Naive thymus-derived CD8-positive, alpha-beta T cell (primary cell): ENCODE measurements at places on chromosomes 4 and X.

GRCh38 chr4:113368056-113368455 is 318.6 kb downstream of the ANK2 start:
- no peak overlapping the region for H3K4me3 ChIP-seq
- H3K4me1 ChIP-seq = no peaks in the 10 kb centered on the region
- H3K27me3 ChIP-seq = peaks cover 9% of the 10 kb centered on the region

DNA sequence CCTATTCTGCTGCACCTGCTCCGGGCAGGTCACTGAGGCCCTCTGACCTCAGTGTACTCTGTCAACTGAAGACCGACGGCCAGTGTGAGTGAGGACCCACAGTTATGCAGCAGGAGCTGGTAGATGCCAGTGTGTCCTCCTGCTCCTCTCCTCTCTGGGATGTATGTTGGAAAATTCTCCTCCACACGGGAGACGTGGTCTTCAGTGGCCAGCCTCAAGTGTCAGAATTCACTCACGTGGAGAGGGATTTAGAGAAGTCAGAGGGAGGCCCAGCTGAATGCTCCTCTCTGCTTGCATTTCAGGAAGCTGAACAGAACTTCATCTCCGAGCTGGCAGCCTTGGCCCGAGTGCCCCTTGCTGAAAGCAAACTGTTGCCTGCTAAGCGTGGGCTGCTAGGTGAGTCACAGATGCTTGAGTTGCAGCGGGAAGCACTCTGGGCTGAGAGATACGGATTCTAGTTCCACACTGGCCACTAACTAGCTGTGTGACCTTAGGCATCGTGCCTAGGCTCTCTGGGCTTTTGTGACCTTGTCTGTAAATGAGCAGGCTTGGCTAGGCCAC is 83.6 kb downstream of the CRMP1 start:
- no peaks in the 10 kb centered on the region for H3K36me3 ChIP-seq
- no peak overlapping the region for H3K27ac ChIP-seq
- H3K4me1 ChIP-seq = no peaks in the 10 kb centered on the region
- H3K4me3 ChIP-seq = no peak overlapping the region

DNA sequence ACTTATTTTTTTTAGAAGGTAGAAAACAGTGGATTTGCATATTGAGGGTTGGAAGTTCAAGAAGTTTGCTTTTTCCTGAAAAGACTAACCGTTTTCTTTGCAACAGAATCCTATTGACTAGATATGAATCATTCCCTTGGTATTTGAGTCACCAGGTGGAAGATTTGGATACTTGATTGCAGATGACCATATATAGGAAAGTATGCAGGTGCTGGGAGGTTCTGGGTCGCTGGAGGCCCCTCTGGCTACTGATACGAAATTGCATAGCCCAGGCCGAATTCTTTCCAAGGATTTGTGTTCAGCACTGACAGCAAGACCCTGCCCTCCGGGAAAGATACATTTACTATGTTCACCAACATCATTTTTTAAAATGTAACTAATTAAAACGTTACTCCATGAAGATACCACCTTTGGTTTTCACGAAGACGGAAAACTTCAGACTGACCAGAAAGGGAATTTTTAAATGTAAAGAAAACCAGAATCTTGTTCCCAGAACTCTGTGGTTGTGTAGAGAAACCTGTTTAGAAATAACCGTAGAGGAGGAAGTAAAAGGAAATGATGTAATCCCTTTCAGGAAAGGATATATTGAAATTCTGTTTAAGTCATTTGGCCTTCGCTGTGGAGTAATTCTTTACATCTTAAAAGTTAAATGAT is 946 bp downstream of the ANXA3 start:
- H3K27me3 ChIP-seq = peaks cover 30% of the 10 kb centered on the region
- no peaks in the 10 kb centered on the region for H3K36me3 ChIP-seq
- no peak for DNase-seq
- no peak overlapping the region for H3K27ac ChIP-seq
- H3K4me3 ChIP-seq = no peak overlapping the region

DNA sequence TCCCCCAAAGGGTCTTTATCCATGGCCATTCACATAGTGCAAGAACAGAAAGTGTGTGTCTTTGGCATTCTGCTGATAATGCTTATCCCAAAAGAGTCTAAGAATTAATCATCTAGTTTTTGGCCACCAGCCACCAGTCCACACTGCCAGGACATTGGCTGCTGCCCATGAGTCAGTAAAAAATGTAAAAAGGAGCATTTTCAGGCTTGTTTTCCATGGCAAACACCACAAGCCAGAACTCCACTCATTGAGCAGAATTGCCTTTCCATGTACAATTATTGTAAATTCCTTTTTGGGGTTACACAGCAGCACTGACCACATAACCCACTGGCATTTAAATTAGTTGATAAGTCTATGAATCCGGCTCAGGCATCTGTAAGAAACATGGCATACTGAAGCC is 89.2 kb upstream of the PRDX4 start:
- H3K36me3 ChIP-seq = no peaks in the 10 kb centered on the region
- H3K27ac ChIP-seq = no peak overlapping the region
- H3K27me3 ChIP-seq = no peaks in the 10 kb centered on the region
- DNase-seq = no peak
- H3K4me1 ChIP-seq = no peaks in the 10 kb centered on the region
- no peak overlapping the region for H3K4me3 ChIP-seq

- no peak for DNase-seq
- H3K36me3 ChIP-seq = no peaks in the 10 kb centered on the region
- H3K4me1 ChIP-seq = peaks cover 3% of the 10 kb centered on the region
- no peaks in the 10 kb centered on the region for H3K27me3 ChIP-seq
These were observed 163.2 kb upstream of the FAM9B start for GRCh38 chrX:9196961-9197640.

DNA sequence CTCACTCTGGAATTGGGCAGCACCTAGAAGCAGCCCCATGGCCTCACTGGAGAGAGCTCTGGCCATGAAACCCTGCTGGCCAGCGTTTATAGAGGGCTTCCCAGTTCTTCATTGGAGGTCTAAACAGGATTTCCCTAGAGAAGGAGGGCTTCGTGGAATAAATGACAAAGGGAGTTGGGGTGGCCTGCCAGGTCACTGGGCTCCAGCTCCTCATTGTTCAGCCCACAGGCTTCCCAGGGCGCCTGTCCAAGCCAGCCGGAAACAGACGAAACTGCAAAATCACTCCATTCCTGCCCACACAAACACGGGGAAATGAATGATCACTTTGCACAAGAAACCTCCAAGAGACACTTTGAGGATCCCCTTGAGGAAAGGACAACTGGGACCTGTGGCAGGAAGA is 189.7 kb downstream of the TSPAN5 start:
- H3K4me1 ChIP-seq = peaks cover 24% of the 10 kb centered on the region
- H3K27me3 ChIP-seq = no peaks in the 10 kb centered on the region
- no peak overlapping the region for H3K27ac ChIP-seq
- no peak for DNase-seq

DNA sequence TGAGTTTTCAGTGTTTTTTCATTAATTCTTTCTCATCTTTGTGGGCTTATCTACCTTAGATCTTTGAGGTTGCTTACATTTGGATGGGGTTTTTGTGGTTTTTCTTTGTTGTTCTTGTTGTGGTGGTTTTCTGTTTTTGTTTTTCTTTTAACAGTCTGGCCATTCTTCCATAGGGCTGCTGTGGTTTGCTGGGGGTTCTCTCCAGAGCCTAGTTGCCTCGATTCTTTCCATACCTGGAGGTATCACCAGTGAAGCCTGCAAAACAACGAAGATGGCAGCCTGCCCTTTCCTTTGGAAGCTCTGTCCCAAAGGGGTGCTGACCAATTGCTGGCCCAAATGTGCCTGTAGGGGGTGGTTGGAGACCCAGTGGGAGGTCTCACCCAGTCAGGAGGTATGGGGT is 168.6 kb upstream of the CLNK start:
- no peak overlapping the region for H3K27ac ChIP-seq
- H3K36me3 ChIP-seq = no peaks in the 10 kb centered on the region
- H3K4me3 ChIP-seq = no peak overlapping the region

- H3K4me1 ChIP-seq = no peaks in the 10 kb centered on the region
- DNase-seq = no peak
- no peaks in the 10 kb centered on the region for H3K27me3 ChIP-seq
- H3K36me3 ChIP-seq = no peaks in the 10 kb centered on the region
- no peak overlapping the region for H3K4me3 ChIP-seq
These were observed 148.8 kb upstream of the MID1 start for GRCh38 chrX:10769195-10769594.

GRCh38 chr4:27003642-27004113 is 143.0 kb downstream of the STIM2 start:
- peak overlapping the region; percentile 83 for H3K27ac ChIP-seq
- peak overlapping the region; percentile 67 for H3K4me3 ChIP-seq
- no peak for DNase-seq

GRCh38 chr4:132056496-132056895 is 1092.6 kb upstream of the PCDH10 start:
- no peaks in the 10 kb centered on the region for H3K27me3 ChIP-seq
- H3K4me1 ChIP-seq = no peaks in the 10 kb centered on the region
- no peak for DNase-seq
- H3K27ac ChIP-seq = no peak overlapping the region

GRCh38 chr4:52877694-52878093 is 15.6 kb downstream of the RASL11B start:
- H3K4me3 ChIP-seq = no peak overlapping the region
- DNase-seq = no peak
- peaks cover 8% of the 10 kb centered on the region for H3K4me1 ChIP-seq

DNA sequence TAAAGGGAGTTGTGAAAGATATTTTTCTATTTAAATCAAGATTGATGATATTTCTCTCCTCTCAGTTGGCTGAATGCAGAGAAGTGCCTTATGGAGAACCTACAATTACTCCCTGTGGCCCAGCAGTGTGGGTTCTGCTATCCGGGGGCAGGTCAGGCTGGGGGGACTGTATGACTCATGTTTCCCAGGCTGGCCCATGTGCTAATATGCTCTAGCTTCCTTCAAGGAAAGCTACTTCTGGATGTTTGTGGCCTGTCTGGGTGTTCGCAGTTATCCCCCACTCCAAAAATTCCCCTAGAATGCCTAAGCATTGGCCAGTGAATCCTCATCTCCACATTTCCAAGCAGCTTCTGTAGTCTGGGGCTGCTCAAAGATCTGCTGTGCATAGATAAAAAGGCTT is 58.9 kb upstream of the SPP1 start:
- H3K27ac ChIP-seq = no peak overlapping the region
- H3K4me3 ChIP-seq = no peak overlapping the region
- no peaks in the 10 kb centered on the region for H3K27me3 ChIP-seq
- no peaks in the 10 kb centered on the region for H3K36me3 ChIP-seq

GRCh38 chr4:143626134-143626911 is 74.2 kb downstream of the FREM3 start:
- H3K4me1 ChIP-seq = no peaks in the 10 kb centered on the region
- no peaks in the 10 kb centered on the region for H3K36me3 ChIP-seq
- no peak overlapping the region for H3K27ac ChIP-seq
- DNase-seq = no peak

GRCh38 chr4:26899991-26900390 is 39.4 kb downstream of the STIM2 start:
- H3K27me3 ChIP-seq = no peaks in the 10 kb centered on the region
- DNase-seq = no peak
- peak overlapping the region; percentile 43 for H3K4me3 ChIP-seq

- no peaks in the 10 kb centered on the region for H3K27me3 ChIP-seq
- peak overlapping the region; percentile 82 for H3K27ac ChIP-seq
These were observed 55.0 kb downstream of the PRPS1 start for GRCh38 chrX:107683124-107683895.

DNA sequence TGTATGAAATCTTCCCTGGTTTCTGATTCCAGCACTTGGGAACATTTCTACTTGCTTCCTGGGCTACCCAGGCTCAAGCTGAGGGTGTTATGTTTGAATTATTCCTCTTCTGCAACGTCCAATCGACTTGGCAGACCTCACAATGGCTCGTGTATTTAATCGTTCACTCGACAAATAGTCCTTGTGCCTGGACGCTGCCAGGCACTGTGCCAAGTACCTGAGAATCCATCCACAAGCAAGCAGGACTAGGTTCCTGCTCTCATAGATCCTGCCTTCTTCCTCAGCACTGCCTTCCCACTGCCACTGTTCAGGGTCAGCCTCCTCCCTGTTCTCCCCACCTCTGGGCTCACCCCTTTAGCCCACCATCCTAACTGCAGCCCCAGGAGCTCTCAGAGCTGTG is 113.3 kb downstream of the EFNB1 start:
- no peaks in the 10 kb centered on the region for H3K27me3 ChIP-seq
- H3K36me3 ChIP-seq = no peaks in the 10 kb centered on the region
- no peaks in the 10 kb centered on the region for H3K4me1 ChIP-seq
- H3K4me3 ChIP-seq = no peak overlapping the region
- no peak for DNase-seq

DNA sequence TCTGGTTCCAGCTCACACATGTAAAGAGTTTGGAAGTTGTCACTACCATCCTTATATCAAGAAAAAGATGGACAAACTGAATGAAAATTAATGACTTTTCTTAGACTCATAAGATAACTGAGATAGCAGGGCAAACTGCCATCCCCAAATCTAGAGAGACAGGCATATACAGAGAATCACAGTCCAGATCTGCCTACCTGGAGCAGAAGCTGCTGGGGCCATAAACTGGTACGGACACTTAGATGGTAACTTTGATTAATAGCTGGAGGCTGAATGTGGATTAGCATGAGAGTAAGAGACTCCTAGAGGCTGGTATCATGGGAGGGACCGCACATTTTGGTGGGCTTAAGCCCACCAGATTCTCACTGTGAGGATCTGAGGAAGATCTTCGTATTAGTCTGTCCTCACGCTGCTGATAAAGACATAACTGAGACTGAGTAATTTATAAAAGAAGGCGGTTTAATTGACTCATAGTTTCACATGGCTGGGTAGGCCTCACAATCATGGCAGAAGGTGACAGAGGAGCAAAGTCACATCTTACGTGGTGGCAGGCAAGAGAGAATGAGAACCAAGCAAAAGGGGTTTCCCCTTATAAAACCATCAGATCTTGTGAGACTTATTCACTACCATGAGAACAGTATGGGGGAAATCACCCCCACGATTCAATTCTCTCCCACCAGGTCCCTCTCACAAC is 10.8 kb upstream of the POLA1 start:
- DNase-seq = no peak
- H3K27ac ChIP-seq = no peak overlapping the region
- H3K4me1 ChIP-seq = no peaks in the 10 kb centered on the region
- no peak overlapping the region for H3K4me3 ChIP-seq
- H3K27me3 ChIP-seq = no peaks in the 10 kb centered on the region
- no peaks in the 10 kb centered on the region for H3K36me3 ChIP-seq

DNA sequence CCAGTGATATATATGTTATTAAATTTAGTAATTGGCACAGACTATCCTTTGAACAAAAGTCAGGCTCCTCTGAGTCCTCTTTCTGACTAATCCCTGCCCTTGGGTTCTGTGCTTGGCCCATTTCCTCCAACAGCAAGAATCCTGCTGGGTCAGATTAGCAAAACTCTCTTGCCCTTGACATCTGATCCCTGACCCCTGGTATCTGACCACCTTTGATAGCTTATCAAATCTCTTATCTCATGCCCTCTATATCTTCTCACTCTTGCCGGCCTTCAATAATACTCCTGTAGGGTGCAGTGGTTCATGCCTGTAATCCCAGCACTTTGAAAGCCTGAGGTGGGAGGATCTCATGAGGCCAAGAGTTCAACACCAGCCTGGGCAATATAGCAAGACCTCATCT is 245.5 kb upstream of the FAM47A start:
- no peak overlapping the region for H3K27ac ChIP-seq
- peaks cover 4% of the 10 kb centered on the region for H3K36me3 ChIP-seq
- H3K27me3 ChIP-seq = no peaks in the 10 kb centered on the region
- no peak for DNase-seq
- no peaks in the 10 kb centered on the region for H3K4me1 ChIP-seq
- H3K4me3 ChIP-seq = no peak overlapping the region

GRCh38 chr4:55348466-55348865 is 2.4 kb downstream of the SRD5A3 start:
- no peak overlapping the region for H3K4me3 ChIP-seq
- H3K27me3 ChIP-seq = no peaks in the 10 kb centered on the region
- peaks cover 8% of the 10 kb centered on the region for H3K4me1 ChIP-seq
